ENCODE measurements at places on chromosomes 1 and 21.

- DNase-seq = no peak
Observed at GRCh38 chr1:165678509-165678908, 19.9 kb downstream of the ALDH9A1 start.

GRCh38 chr1:32099426-32099825, 8.4 kb upstream of the KPNA6 start:
- DNase-seq = no peak

- DNase-seq = no peak
Observed at GRCh38 chr1:161718559-161719324, 2.6 kb upstream of the FCRLB start.

GRCh38 chr1:46742069-46742468, 23.2 kb upstream of the EFCAB14 start:
- DNase-seq = no peak

- DNase-seq = no peak
Observed at GRCh38 chr1:13797397-13797796, 97.4 kb downstream of the PRDM2 start.

DNA sequence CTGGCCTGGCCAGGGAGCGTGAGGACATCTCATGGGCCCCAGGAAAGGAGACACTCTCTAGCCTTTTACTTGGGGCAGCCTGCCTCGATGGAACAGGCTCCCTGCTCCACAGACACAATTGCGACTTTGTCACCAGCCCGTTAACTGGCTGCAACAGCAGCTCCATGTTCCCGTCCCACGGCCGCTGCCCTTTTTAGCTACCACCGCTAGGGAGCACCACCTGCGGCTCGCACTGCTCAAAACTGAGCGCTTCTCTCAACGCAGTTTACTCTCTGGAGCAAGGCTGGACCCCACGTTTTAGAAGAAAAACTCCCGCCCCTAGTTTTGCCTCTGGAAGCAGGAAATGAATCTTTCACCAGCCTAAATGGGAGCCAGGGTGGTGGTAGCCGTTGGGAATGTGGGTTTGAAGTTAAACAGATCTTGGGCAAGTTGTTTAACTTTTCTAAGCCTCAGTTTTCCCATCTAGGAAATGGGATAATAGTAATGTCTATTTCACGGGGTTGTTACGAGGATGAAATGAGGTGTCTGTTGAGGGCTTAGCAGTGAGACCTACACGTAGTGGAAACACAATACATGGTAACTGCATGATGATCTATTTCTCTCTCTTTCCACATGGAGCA, 3.5 kb upstream of the LRRC38 start:
- DNase-seq = no peak

- no peak for DNase-seq
Observed at GRCh38 chr1:226676381-226676780, 62.7 kb downstream of the ITPKB start.

DNA sequence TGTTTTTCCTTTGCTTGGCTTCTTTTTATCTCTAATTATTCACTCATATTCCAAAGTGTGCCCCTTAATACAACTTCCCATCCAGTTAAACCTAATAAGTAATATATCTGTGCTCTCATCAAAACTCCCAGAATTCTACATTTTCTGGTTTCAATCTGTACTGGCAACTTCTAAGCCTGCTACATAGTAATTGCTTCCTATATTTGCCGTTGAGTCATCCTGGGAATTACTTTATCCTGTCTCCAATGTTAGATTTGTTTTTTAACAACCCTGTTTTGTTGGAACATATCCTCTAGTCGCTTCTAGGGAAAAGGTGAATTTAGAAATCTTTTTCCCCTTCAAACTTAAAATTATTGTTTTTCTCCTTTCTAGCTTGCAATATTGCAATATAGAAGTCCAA, 620.5 kb upstream of the PKN2 start:
- DNase-seq = no peak

- no peak for DNase-seq
Observed at GRCh38 chr1:87180682-87181081, 148.0 kb upstream of the LMO4 start.

- DNase-seq = no peak
Observed at GRCh38 chr21:45575993-45576837, 34.0 kb upstream of the SLC19A1 start.

GRCh38 chr1:244796719-244797406, 38.6 kb upstream of the COX20 start:
- peak; percentile 63 for DNase-seq

GRCh38 chr1:89660224-89661061, 27.5 kb downstream of the LRRC8C start:
- peak; percentile 65 for DNase-seq

GRCh38 chr1:45258059-45258650, 51.8 kb upstream of the ZSWIM5 start:
- DNase-seq = no peak

- DNase-seq = no peak
Observed at GRCh38 chr1:43558346-43558841, 27.7 kb downstream of the PTPRF start.

DNA sequence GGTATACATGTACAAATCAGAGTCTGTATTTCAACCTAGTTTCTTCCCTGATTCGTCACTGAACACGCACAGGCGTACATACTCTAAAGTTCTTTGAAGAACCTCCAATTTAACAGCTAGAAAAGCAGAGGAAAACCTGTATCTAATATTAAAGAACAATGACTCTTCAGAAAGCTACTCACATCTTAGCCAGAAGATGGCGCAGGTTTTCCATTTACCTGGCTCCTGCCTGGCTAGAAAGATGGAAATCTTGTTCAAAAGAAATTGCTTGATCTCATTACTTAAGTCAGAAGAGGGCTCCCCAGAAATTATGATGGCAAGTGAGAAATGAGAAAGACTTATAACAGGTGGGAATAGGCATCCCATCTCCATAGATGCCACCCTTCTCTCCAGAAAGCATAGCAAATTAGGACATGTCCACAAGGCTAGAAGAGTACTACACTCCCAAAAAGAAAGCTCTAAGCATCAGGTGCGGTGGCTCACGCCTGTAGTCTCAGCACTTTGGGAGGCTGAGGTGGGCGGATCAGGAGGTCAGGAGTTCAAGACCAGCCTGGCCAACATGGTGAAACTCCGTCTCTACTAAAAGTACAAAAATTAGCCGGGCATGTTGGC, 19.0 kb upstream of the L1TD1 start:
- peak; percentile 58 for DNase-seq

DNA sequence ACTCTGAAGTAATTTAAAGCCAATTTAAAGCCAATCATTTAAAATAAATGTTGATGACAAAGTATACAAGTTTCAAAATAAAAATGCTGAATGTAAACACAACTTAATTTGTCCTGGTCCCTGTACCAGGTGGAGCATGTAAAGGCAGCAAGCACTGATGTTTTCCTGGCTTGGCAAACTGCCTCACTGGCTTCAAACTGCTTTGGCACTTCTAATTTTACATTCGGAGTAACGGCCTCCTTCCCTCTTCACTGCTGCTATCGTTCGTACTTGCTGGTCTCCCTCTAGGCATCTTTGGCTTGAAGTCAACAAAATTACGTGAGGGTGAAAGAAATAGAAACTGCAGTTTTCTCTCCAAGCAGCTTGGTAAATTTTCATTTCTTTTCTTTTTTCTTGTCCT, 287.9 kb downstream of the LTN1 start:
- DNase-seq = peak; percentile 23

DNA sequence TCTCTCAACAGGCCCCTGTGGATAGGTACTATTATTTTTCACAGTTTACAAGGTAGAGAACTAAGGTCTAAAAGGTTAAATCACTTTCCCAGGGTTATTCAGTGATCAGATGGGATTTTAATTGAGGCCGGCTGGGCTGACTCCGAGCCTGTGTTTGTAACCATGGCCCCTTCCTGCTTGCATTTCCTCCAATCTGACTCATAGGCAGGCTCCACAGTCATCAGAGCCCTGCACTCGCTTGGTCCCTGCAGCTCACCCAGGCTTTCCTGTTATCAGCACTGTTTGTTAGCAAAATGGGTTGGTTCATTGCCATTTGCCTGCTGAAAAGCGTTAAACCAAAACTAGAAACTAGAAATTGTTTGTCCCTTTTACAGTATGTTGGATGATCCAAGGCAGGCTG, 41.4 kb upstream of the LMX1A start:
- DNase-seq = no peak

- no peak for DNase-seq
Observed at GRCh38 chr1:170520601-170521000, 11.4 kb upstream of the GORAB start.

DNA sequence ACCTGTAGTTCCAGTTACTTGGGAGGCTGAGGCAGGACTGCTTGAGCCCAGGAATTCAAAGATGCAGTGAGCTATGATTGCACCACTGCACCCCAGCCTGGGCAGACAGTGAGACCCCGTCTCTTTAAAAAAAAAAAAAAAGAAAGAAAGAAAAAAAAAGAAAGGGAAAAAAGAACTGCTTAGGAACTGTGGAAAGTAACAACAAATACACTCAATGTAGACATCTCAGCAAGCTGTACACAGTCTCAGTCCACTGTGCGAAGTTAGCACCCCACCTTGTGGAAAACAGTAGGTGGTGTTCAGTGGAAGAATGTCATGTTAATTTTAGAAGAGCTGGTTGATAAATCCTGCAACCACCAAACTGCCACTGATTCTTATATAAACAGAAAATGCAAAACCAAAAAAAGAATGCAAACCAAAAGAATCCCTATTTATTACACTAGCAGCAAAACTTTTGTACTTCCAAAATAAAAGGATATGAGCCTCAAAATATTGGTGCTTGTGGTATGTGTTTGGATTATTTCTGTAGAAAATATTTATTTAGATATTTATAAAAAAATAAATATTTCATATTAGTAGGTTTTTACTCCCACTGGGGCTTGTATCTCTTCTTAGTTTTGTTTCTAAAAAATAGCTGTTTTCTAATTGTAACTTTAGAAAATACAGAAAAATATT, 31.1 kb downstream of the ALG14 start:
- peak; percentile 81 for DNase-seq

DNA sequence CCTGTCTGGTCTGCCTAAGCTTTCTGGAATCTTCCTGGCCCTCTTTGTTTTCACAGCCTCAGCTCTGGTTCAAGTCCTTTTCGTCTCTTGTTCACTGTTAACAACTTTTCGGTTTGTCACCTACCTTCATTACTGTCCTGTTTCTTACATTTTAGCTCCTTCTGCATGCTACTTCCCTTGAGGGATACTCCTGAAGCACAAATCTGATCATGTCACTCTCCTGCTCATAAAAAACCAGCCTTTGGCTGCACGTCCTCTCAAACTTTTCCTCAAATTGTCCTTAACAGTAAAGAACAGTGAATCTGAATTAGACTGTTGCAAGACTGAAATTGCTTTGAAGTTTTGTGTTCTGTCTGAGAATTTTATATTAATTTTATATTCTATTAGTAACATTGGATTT, 3.3 kb downstream of the RAVER2 start:
- no peak for DNase-seq

DNA sequence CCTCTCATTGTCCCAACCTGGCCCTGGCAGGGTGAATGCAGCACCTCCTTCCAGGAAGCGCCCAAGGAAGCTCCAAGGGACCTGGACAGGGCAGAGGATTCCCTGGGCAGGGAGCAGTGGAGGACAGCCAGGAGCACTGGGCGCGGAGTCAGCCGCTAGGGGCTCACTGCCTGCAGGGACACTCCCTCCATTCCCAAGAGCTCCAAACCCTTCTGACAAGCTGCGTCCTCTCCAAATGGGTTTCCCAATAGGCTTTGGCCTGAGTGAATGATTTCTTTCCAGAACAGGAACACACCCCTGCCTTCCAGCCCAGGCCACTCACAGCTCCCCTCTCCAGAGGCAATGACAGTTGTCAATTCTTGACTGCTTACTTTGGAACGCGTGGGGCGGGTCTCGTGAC, 128.5 kb upstream of the EDN2 start:
- DNase-seq = no peak

DNA sequence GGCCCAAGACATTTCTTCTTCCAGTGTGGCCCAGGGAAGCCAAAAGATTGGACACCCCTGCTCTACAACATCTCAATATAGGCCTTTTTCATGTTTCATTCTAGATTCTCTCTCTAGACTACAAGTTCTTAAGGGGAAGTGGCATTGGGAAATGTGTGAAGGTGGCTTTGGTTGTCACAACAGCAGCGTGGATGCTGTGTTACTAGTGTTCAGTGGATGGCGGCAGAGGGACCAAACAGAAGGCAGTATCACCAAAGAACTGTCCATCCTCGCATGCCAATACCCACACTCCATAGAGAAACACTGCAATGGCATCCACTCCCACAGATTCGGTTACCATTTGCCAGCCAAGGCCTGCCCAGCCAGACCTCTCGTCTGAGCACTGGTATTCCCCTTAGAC, 24.3 kb upstream of the IFNAR2 start:
- no peak for DNase-seq

DNA sequence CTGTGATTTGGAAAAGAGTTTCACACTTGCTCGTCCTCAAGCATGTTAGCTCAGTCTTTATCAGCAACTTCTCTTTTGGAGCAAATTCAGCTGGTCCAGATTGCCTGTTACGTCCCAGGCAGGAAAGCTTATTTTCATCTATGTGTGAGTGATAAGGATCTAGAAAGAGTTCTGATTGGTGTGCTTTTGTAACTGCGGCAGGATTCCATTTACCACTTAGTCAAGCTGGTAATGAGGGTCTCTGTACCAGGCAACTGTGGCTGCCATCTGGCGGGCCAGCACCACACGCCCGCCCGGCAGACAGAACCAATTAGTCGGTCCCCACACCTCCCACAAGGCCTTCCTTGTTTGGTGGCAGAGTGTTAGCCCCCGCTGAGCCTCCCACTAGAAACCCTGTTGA, 21.0 kb downstream of the C1orf87 start:
- no peak for DNase-seq

DNA sequence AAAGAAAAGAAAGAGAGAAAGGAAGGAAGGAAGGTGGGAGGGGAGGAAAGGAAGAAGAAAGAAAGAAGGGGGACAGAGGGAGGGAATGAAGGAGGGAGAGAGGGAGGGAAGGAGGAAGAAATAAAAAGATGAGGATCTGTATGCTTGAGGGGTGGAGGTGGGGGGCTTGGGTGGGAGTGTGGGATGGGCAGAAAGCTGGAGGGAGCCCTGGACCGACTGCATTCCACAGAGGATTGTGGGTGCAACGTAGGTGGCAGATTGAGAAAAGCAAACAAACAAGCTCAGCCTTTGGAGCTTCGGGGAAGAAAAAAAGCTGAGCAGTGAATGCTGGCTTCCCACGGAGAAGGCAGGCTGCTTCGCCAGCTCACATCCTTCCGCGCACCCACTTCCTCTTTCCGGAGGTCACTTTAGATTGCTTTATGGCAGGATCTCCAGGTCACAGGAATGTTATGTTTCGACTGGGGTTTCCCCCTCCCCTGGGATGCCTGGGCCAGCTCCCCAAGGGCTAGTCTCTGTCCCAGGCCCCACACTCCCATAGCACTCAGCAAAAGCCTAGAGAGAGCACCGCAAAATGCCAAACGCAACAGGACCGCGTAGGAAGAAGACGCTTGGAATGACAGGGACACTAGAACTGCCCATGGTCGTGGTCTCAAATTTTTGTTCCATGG, 20.7 kb upstream of the LGALS8 start:
- peak; percentile 32 for DNase-seq

DNA sequence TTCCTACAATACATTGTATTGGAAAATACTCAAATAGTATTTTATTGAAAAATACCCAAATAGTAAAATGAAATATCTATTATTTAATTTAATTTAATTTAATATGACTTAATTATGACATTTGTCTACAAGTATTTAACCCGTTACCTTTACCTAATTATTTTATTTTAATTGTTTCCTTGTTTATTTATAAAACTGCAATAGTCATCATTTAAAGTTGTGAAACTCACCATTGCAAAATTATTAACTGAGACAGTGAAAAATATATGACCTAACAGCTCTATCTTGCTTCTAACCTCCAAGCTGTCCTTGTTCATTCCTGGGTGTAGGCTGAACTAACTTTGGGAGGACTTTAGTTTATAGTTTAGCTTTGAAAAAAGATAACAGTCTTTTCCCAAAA, 300.6 kb upstream of the POGK start:
- DNase-seq = no peak
